NCI-H510A (cell line): ENCODE measurements at places on chromosomes 11 and 22.

GRCh38 chr11:1272531-1272930, 36.9 kb downstream of the TOLLIP start:
- no peak for DNase-seq

- DNase-seq = no peak
Observed at GRCh38 chr22:36423461-36424404, 36.0 kb upstream of the MYH9 start.

GRCh38 chr11:15667127-15667725, 552.5 kb downstream of the INSC start:
- no peak for DNase-seq

GRCh38 chr11:96538104-96538503, 148.3 kb downstream of the JRKL start:
- no peak for DNase-seq

GRCh38 chr22:25172153-25172552, 27.5 kb upstream of the CRYBB3 start:
- DNase-seq = no peak

DNA sequence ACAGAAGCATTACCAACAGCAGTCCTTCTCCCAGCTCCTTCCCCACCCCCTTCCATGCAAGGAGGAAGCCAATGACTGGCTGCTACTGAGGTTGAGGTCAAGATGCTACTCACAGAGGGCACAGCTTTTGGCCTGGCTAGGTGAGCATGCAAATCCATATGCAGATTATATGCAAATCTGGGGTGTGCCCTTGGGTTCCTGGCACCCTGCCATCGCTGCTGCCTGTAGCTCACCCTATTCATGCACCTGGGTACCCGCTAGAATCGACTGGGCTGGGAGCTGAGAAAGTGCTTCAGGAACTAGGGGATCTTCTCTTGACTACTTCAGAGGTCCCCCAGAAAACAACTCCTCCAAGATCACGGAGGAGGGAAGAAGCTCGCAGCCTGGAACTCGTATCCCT, 4.0 kb downstream of the DSCAML1 start:
- no peak for DNase-seq

DNA sequence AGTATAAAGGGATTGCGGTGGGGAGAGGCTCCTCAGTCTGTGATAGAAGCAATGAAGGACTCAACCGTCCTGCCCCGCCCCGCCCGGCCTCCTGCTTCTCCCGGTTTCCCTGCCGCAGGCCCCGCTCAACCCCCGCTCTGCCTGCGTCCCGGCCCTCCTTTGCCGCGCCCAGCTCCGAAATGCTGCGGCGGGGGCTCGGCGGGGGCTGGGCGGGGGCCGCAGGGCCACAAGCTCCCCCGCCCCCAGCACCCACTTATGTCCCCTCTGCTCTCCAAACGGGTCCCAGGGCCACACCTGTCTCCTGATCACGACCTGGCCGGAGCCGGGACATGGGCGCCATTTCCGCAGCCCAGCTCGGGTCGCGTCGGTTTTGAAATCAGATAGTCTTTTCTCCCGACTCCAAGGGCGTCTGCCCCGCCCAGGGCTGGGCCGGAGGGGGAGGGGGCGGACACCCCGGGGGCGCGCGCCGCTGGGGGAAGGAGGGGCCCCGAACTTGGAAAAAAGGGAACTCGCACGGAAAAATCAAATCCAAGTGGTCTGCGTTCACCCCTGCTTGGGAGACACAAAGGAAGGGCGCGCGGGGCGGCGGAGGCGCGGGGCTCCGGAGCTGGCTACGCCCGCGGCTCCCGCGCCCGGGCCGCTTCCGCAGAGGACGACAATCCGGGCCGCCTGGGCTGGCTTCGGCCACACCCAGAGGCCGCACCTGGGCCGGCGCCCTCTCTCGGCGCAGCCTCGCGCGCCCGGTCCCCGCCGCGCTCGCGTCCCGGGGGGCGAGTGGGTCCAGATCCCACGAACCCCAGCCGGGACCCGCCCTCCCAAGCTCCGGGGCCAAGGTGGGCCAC, 70.6 kb upstream of the EP300 start:
- DNase-seq = peak; percentile 36

- DNase-seq = no peak
Observed at GRCh38 chr11:57100638-57101331, 81.0 kb upstream of the LRRC55 start.

GRCh38 chr11:115170133-115170815, 333.9 kb downstream of the CADM1 start:
- no peak for DNase-seq

DNA sequence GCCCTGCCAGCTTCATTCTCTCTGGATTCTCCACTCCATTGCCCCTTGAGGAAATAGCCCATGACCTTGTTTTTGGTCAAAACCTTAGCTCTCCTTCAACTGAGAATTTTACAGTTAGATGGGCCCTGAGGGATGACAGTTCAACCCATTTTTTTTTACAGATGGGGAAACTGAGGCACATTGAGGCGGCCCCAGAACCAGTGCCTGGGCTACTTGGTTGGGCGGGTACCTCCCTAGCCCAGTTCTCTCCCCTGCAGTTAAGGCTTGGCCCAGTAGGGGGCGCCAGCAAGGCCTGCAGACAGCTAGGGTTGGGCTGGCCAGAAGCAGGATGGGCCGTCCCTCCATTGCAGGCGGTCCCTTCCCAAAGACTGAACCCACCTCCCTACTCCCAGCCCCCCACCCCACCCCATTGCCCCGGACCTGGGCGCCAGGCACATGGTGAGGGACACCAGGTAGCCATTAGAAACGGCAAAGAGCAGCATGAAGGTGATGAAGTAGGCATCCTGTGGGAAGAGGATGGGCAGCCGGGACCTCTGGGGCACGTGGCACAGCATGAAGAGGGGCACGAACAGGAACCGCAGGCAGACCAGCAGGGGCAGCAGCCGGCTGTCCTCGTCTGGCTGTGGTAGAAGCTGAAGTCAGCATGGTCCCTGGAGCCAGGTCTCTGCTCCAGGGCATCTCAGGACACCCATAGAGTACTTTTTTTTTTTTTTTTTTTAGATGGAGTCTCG, 7.6 kb downstream of the SLC29A2 start:
- no peak for DNase-seq
